Esophagus muscularis mucosa (tissue), 4 donors: ENCODE measurements at places on chromosomes 2 and 18. TPM values are rescaled to one million over a fixed set of nuclear protein-coding genes. Genes with fewer than 3 reads are reported as not detected.

GRCh38 chr2:173843526-173843925 lies 121.6 kb downstream of the SP3 start:
- H3K4me3 ChIP-seq, result no peak overlapping the region
- no peak overlapping the region for H3K27ac ChIP-seq
- no peaks in the 10 kb centered on the region for H3K27me3 ChIP-seq
- H3K36me3 ChIP-seq, result no peaks in the 10 kb centered on the region

GRCh38 chr2:146806364-146807005 lies 1038.3 kb upstream of the ACVR2A start:
- H3K4me3 ChIP-seq, result no peak overlapping the region
- no peaks in the 10 kb centered on the region for H3K4me1 ChIP-seq
- H3K27me3 ChIP-seq, result no peaks in the 10 kb centered on the region
- DNase-seq, result no peak

GRCh38 chr2:192286093-192286701 lies 91.5 kb upstream of the TMEFF2 start:
- H3K27me3 ChIP-seq, result no peaks in the 10 kb centered on the region
- H3K27ac ChIP-seq, result no peak overlapping the region
- no peaks in the 10 kb centered on the region for H3K4me1 ChIP-seq
- DNase-seq, result no peak

The GAREM1 gene
- total RNA-seq, result 8.7 TPM
